ENCODE measurements at places on chromosomes 2 and 18.

- DNase-seq = peak; percentile 39
Observed at GRCh38 chr18:8516371-8517250, 92.6 kb upstream of the RAB12 start.

GRCh38 chr2:206443735-206444527 is 599 bp downstream of the ADAM23 start:
- no peak for DNase-seq

- DNase-seq = no peak
Observed at GRCh38 chr18:37435996-37436395, 129.6 kb downstream of the CELF4 start.

GRCh38 chr2:232861353-232861752 is 8.7 kb upstream of the SNORC start:
- DNase-seq = no peak

DNA sequence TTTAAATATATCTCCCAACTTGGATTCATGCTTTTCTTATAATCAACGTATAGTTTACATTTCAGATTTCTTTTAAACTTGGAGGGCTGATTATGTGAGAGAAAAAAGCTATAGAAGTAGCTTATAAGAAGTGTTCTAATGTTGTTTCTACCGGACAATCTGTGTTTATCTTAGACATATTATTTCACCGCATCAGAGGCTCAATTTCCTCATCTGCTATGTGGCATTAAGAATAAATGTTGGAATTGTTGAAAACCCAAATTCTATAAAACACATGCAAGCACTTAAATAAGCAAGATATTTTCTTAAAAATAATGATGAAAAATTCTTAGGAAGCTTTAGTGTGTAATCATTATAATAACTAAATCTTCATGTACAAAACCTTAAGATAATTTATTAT is 407.9 kb downstream of the HRH4 start:
- DNase-seq = no peak

GRCh38 chr2:207048416-207048815 is 109.1 kb downstream of the CPO start:
- DNase-seq = no peak

GRCh38 chr2:162732946-162733698 is 105.4 kb downstream of the KCNH7 start:
- no peak for DNase-seq

DNA sequence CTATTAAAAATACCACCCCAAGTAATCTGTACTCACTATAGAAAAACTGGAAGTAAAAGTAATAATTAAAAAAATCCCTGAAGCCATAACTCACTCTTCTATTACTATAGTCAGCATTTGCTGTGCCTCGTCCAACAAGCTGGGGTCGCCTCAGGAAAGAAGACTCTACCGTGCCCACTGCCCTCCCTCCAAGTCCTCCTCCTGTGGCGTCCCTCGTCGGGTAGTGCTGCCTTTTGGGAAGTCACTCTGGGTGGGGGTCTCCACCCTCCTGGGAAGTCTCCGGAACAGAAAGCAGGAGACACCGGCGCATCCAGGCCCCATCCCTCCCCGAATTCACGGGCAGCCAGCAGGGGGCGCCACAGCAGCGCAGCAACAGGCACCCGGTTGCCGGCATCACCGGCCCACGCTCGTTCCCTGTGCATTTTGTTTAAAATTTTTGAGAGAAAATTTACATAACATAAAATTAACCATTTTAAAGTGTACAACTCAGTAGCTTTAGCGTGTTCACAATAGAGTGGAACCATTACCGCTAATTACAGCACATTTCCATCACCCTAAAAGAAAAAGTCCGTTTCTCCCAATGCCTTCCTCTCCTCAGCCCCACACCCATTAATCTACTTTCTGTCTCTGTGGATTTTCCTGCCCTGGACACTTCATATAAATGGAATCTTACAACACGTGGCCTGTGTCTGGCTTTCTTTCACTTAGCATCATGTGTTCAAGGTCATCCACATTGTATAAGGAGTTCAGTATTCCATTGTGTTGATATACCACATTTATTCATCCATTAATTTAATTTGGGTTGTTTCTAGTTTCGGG is 62.2 kb downstream of the ADNP2 start:
- peak; percentile 80 for DNase-seq

- no peak for DNase-seq
Observed at GRCh38 chr2:124380221-124380749, 355.2 kb downstream of the CNTNAP5 start.

- DNase-seq = no peak
Observed at GRCh38 chr2:172701250-172701649, 34.4 kb upstream of the RAPGEF4 start.

DNA sequence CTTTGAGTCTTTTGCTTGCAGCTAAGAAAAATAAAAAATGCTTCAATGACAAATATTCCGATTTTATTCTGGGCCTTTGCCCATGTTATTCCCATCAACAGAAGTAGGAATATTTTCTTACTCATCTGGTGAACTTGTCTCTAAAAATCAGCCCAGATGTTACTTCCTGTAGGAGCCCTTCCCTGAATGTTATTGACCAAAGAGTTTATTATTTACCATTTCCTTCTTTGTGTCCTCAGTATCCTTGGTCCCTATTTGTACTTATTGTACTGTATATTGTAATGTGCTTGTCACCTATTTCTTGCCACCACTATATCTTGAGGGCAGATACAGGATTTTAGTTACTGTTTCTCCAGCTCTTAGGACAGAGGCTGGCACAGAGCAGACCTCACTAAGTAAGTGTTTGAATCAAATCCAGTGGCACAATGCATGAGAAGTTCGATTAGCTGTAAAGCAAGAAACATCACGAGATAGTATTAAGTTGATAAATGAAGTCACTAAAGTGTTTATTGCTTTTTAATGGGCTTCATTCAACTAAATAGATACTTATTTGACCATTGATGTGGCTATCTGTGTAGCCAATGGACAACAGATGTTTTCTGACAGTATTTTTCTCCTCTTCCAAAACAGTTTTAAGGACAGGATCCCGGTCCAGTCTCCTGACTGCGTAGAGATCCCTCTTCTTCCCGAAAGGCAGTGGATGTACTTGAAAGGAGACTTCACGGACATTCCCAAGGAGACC is 109.1 kb downstream of the DDX1 start:
- DNase-seq = no peak

GRCh38 chr18:25251068-25251467 is 100.9 kb downstream of the ZNF521 start:
- no peak for DNase-seq

All from Right ventricle myocardium inferior (tissue), 1 donor.